Caco-2 (cell line): ENCODE measurements at places on chromosomes 5 and 9.

- peaks cover 13% of the 10 kb centered on the region; the same call in 1 of the 2 replicates for H3K4me1 ChIP-seq
- H3K27me3 ChIP-seq = no peaks in the 10 kb centered on the region
- H3K27ac ChIP-seq = no peak overlapping the region
- H3K36me3 ChIP-seq = no peaks in the 10 kb centered on the region; the same call in 1 of the 2 replicates
- no peak for DNase-seq
- H3K4me3 ChIP-seq = no peak overlapping the region
Measured at GRCh38 chr5:112983363-112983762, 6.8 kb downstream of the DCP2 start.

DNA sequence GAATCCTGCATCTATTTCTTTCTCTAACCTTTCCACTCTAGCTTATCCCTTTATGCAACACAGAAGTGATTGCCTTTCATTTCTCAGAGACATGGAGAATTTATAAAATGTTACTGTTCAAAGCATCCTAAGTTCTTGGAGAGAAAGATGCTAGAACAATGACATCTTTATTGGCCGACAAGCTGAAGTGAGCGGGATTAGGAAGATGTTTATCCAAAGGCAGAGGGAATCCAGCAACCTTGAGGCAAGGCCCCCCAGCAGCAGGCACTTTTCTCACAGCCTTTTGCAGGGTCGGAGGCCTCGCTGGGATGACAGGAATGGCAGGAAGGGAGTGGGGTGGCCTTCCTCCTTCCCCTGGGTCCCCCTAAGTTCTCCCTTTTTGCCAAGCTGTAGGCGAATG is 204.8 kb downstream of the GAPVD1 start:
- H3K27ac ChIP-seq = no peak overlapping the region
- no peak overlapping the region for H3K4me3 ChIP-seq
- no peaks in the 10 kb centered on the region for H3K36me3 ChIP-seq

DNA sequence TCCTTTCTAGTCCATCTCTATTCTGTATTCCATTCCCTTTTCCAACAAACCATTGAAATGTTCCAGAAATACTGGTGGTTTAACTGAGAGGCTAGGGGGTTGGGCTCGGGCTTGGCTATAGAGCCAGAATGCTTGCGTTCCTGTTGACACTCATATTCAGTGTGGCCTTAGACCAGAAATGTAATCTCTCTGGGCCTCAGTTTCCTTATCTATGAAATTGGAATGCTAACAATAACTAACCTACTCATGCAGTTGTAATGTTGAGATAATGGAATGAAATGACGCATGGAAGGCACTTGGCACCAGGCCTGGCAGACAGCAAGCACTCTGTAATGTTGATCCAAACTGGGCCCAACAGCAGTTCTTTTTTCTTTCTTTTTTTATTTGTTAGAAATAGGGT is 26.8 kb downstream of the JADE2 start:
- H3K4me3 ChIP-seq = no peak overlapping the region
- H3K4me1 ChIP-seq = no peaks in the 10 kb centered on the region
- H3K27me3 ChIP-seq = no peaks in the 10 kb centered on the region
- DNase-seq = no peak
- peaks cover 7% of the 10 kb centered on the region for H3K36me3 ChIP-seq

- H3K27me3 ChIP-seq = no peaks in the 10 kb centered on the region
- no peak for DNase-seq
- H3K36me3 ChIP-seq = peaks cover 1% of the 10 kb centered on the region; the same call in 1 of the 2 replicates
- H3K4me1 ChIP-seq = no peaks in the 10 kb centered on the region
Measured at GRCh38 chr5:138289296-138289695, 14.9 kb upstream of the GFRA3 start.

DNA sequence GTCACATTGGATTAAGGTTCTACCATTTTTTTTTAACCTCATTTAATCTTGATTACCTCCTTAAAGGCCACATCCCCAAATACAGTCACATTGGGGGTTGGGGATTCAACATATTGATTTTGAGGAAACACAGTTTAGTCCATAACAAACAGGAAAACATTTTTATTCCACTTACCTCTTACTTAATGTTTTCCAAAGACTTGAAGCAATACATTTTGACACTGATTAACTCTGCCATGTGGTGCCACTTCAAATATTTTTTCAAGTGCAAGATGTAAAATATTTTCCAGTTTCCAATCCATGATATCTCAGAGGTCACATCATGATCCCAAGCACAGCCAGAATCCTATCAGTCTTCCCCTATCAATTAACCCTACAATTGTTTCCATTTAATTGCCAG is 548.0 kb downstream of the CSNK1G3 start:
- no peaks in the 10 kb centered on the region for H3K27me3 ChIP-seq
- no peak overlapping the region for H3K4me3 ChIP-seq
- H3K4me1 ChIP-seq = no peaks in the 10 kb centered on the region

DNA sequence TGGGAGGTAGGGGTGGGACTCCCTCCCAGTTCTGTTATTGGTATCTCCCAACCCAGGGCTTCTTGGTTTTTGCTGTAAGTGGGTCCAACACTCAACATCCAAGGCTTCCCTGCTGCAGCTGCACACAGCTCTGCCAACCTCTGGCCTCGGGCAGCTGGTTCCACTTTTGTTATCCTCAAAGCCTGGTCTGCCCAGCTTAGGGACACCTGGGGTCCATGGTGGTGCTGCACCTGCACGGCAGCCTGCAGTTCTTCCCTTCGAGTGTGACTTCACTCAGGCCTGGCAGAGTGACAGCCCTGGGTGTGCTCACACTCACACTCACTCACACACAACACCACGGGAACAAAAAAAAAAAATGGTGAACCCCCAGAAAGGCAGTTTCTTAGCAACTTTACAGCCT is 15.3 kb upstream of the SAP30L start:
- no peak for DNase-seq
- H3K36me3 ChIP-seq = no peaks in the 10 kb centered on the region
- no peak overlapping the region for H3K27ac ChIP-seq
- H3K4me3 ChIP-seq = no peak overlapping the region
- H3K27me3 ChIP-seq = no peaks in the 10 kb centered on the region

DNA sequence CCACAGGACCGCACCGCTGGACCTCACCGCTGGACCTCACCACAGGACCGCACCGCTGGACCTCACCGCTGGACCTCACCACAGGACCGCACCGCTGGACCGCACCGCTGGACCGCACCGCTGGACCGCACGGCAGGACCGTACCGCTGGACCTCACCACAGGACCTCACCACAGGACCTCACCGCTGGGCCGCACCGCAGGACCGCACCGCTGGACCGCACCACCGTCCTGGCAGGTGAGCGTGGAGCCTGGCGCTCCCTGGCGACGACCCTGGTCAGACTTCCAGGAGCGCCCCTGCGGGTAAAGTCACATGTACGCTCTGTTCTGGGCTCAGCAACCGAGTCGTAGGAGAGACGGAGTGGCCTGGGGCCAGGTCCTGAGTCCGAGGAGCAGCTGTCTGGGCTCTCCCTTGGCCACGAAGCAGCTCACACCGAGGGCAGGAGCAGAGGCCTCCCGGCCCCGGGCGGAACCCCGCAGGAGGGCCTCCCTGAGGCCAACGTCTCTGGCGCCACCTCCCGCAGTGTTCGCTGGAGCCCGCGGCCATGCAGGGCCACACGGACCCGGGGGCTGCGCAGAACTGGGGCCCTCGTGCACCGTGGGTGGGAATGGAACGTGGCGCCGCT is 30.5 kb downstream of the MRPL36 start:
- H3K4me3 ChIP-seq = no peak overlapping the region
- no peaks in the 10 kb centered on the region for H3K4me1 ChIP-seq
- H3K27ac ChIP-seq = no peak overlapping the region

DNA sequence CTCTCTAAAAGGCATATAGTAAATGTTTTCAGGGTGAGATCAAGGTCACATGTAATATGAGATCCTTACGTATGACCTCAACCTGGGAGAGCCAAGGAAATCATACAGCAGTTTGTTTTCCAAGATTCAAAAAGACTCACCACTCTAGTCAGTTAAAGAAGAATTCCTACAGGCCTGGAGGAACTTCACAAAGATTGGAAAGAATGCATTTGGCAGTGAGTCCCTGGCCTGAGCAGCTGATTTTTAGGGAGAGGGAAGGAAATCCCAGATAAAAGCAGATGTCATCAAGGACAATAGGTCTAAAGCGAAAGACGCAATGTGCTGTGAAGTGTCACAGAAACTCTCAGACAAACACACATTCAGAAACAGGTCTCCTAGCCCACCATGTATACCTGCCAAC is 424.0 kb upstream of the ZNF462 start:
- no peak overlapping the region for H3K27ac ChIP-seq
- H3K36me3 ChIP-seq = no peaks in the 10 kb centered on the region
- no peaks in the 10 kb centered on the region for H3K27me3 ChIP-seq
- DNase-seq = no peak
- H3K4me1 ChIP-seq = no peaks in the 10 kb centered on the region
